T1000 (cell line): ENCODE measurements at places on chromosomes 12 and 14.

DNA sequence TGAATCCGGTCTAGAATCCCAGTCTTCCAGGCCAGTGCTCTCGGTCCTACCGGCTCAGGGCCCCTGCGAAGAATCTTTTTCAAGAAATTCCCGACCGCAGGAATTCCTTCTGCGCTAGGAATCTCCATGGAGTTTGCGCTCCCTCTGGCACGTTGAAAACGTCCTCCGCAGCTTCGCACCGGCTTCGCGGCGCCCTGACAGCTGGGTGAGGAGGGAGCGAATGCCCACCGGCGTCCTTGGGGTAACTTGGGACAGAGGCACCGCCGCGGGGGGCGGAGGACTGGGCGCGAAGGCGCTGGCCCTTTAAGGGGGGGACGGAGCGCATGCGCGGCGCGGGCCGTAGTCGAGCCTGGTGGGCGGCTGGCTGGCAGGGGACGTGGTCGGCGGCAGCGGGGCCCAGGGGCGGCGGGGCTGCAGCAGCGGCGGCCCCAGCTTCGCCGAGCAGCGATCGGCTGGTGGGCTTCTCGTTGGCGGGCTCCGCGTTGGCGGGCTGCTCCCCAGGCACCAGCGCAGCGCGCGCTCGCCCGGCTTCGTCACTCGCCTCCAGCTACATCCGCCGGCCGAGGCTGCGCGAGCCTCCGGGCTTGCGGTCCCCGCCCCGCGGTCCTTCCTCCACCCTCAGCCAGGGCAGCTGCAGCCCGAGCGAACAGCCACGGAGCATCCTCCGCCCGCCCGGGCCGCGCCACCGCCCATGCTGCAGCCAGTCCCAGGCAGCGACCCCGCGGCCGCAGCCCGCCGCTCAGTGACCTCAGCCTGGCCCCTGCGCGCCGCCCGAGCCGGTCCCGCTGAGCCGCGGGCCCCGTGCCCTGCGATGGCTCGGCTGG lies at the start of gene VASH1:
VASH1 (plus strand) TSS at position 333 of the 824 bp plus-strand sequence. CDS start 1,354 bp downstream, outside the sequence.
- peak; percentile 73 for DNase-seq

DNA sequence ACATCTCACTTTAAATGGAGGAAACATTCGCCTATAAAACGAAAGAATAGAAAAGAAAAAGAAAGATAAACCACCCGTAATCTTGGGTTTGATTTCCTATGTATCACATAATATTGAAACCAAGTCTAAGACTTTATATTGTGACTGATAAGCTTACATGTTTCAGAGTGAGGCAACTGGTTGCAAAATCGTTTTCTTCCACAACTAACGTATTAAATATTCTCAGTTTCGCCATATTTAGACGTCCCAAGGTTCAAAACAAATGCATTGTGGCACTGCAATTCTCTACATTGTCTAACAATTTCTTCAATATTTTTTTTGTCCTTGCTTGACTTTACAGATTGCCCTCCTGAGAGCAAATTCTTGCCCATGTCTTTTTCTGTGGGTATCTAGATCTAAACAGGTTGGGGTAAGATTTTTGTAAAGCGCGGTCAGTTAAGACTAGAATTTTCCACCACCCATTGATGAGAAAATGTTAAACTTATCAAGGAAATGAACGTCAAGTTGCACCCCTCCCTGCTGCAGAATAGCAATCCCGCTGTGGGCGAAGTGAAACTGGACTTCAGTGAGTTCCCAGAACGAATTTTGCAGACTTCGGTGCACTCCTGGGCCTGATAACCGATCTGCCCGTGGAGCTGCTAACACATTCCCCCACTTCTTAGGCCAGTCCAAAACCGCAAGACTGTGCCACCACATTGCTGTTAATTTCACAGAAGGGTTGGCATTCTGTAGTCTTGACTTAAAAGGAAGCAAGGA lies 2.7 kb downstream of the TBX3 start:
- no peak for DNase-seq

DNA sequence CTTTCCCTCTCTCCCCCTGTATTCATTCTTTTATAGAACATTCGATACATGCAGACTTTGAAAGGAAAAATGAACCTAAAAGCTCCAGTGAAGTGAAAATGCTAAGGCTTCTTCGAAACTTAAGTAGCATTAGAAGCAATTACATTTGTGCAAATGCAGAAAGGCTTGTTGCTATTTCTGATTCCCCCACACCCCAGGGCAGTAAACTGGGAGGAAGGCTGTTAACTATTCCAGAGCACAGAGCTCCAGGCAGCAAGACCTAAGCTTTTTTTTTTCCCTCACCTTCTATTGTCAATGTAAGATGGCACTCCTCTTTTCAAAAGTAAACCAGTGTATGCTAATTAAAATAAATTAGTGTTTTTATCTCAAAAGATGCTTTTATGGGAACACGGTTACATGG lies 448.9 kb upstream of the TBX3 start:
- DNase-seq: no peak

- no peak for DNase-seq
Observed at GRCh38 chr12:6314776-6315175, 4.3 kb downstream of the PLEKHG6 start.

- DNase-seq: no peak
Observed at GRCh38 chr12:85519163-85519562, 239.1 kb downstream of the ALX1 start.

DNA sequence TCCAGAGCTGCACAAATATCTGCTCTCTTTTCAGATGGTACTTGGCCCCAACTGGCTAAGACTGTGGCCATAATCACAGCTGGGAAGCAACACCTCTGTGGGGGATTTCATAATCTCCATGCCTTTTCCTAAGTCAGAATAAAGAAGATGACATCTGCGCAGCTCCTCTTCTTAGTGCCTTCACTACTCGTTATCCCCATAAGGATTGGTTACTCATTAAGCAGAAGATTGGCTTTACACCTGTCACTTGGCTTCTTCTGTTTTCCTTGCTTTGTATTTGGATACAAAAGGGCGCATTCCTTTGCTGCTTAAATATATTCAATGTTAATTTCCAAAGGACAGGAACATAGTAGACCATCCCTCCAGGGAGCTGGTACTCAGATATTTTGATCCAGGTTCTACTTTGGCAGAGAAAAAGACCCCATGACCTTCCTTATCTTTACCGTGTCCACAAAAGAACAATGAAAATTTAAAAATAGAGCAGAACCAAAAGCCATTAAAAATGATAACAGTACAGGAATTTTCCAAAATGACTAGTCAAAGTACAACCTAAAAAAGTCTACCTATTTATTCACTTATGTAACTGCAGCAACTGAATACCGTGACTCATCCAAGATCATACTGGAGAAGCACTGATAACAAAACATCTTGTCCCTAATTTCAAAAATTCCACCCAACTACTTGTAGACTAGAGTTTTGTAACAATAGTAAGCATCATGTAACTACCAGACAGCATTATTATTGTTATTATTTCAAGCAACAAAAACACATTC lies 352.3 kb upstream of the TMPO start:
- DNase-seq: no peak

GRCh38 chr14:96486705-96487104 lies 15.5 kb upstream of the PAPOLA start:
- no peak for DNase-seq

- no peak for DNase-seq
Observed at GRCh38 chr12:107490010-107490409, 195.6 kb upstream of the PWP1 start.

DNA sequence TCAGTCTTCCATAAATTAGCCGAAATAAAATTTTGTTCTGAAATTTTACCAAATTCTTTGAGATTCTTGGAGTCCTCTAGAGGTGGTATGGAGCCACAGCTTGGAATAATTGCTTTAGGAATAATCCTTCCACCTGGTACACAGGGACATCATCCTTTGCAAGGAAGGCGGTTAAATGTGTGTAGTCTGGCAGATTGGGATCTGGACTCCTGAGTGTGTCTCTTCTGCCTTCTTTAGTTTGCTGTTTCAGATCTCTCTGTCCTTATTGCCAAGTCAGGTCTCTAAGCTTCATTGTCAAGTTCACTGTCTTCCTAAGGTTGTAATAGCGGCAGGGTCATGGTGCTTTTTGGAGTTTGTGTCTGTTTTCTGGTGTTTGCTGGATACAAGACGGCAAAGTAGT lies 393.9 kb upstream of the RGS6 start:
- DNase-seq: no peak

DNA sequence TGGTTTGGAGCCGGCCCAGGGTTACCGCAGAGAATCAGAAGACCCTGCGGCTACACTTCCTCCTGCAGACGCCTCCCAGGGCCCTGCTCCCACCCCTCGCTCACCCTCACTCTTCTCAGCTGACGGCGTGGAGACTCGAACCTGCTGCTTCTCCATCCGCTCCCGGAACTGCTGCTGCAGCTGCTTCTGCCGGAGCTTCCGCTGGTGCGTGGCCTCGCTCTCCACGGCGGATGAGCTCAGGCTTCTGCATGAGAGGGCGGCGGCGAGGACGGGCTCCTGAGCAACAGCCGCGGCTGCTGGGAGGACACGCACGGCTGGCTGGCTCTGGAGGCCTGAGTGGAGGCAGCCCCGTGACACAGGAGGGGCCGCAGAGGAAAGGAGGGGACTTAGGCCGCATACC lies 33.3 kb downstream of the RAD52 start:
- no peak for DNase-seq
